ENCODE measurements at places on chromosomes 2 and 18.
A peak's percentile ranks its signal among the peaks of the same experiment; 100 is the strongest.

DNA sequence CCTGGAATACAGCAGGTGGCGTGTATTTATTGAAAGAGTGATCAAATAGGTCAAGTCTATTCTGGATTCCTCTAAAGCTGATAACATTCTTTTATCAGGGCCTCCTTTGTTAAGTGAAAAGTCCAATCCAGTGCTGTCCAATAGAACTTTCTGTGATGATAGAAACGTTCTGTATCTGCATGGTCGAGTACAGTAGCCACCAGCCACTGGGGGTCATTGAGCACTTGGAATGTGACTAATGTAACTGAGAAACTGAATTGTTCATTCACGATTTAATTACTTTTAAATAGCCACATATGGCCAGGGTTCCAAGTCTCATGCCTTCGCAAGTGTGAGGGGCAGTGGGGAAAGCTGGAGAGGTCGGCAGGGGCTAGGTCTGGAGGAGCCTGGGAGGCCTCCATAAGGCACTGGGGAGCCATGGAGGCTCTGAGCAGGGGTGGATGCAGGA is 20.5 kb downstream of the SH2D6 start:
- no peak overlapping the region for H3K4me3 ChIP-seq
- DNase-seq = no peak
- H3K27me3 ChIP-seq = no peaks in the 10 kb centered on the region
- H3K36me3 ChIP-seq = no peaks in the 10 kb centered on the region
- peaks cover 30% of the 10 kb centered on the region for H3K4me1 ChIP-seq

DNA sequence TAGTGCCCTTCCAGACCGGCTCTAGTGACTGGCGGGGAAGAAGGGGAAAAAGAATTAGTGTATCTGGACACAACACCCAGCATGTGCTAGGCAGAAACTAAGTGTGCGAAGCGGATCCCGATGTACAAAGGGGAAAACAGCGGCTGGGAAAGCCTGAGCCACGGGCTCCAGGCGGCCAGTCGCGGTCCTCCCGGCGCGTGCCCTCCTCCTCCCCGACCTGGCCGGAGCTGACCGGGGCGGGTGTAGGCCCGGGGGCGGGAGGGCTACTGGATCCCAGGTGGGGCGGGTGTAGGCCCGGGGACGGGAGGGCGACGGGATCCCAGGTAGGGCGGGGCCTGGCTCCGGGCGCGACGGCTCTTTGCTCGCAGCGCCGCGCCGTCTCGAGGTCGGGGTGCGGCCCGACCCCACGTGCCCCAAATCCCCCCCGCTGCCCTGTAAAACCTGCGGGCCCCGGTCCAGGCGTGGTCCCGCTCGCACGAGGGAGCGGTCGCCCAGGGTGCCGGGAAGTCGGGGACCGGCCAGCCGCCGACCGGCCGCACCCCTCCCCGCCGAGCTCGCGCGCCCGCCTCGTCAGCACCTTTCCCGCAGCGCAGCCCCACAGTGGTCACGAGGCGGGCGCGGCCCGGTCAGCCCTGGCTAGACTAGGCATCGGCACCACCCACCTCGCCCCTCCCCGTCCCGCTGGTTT is 48.8 kb downstream of the C2orf42 start:
- peak overlapping the region; percentile 52 for H3K4me3 ChIP-seq
- no peaks in the 10 kb centered on the region for H3K36me3 ChIP-seq
- DNase-seq = no peak
- H3K4me1 ChIP-seq = peaks cover 63% of the 10 kb centered on the region

DNA sequence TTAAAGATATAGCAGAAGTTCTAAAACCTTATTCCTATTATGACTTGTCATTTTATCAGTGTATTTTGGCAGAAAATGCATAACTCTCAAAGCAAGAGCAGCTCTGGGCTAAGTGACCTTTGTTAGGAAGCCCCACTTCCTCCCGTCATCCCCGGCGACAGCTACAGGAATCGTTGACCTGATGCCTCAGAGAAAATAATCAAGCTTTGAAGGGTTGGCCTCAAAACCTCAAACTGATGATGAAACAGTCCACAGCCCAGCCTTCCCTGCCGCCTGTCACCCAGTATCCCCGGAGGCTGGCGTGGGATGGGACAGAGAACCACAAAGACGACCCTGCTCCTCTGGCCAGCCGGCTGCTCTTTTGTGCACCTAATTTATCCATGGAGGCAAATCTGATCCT is 65.3 kb downstream of the KCNF1 start:
- no peak for DNase-seq
- H3K27me3 ChIP-seq = no peaks in the 10 kb centered on the region
- no peaks in the 10 kb centered on the region for H3K4me1 ChIP-seq
- no peak overlapping the region for H3K27ac ChIP-seq
- no peaks in the 10 kb centered on the region for H3K36me3 ChIP-seq
- no peak overlapping the region for H3K4me3 ChIP-seq

- H3K27me3 ChIP-seq = no peaks in the 10 kb centered on the region
- H3K4me1 ChIP-seq = no peaks in the 10 kb centered on the region
- H3K27ac ChIP-seq = no peak overlapping the region
- H3K4me3 ChIP-seq = no peak overlapping the region
- DNase-seq = no peak
- H3K36me3 ChIP-seq = no peaks in the 10 kb centered on the region
Observed at GRCh38 chr2:40746191-40746590, 294.3 kb upstream of the SLC8A1 start.

- H3K36me3 ChIP-seq = peaks cover 26% of the 10 kb centered on the region
- H3K4me1 ChIP-seq = no peaks in the 10 kb centered on the region
- no peaks in the 10 kb centered on the region for H3K27me3 ChIP-seq
Observed at GRCh38 chr2:239053801-239054503, 206.1 kb downstream of the TWIST2 start.

GRCh38 chr18:2617401-2617998 is 38.0 kb upstream of the SMCHD1 start:
- H3K27me3 ChIP-seq = no peaks in the 10 kb centered on the region
- no peaks in the 10 kb centered on the region for H3K36me3 ChIP-seq
- DNase-seq = no peak
- H3K4me1 ChIP-seq = no peaks in the 10 kb centered on the region
- no peak overlapping the region for H3K27ac ChIP-seq

DNA sequence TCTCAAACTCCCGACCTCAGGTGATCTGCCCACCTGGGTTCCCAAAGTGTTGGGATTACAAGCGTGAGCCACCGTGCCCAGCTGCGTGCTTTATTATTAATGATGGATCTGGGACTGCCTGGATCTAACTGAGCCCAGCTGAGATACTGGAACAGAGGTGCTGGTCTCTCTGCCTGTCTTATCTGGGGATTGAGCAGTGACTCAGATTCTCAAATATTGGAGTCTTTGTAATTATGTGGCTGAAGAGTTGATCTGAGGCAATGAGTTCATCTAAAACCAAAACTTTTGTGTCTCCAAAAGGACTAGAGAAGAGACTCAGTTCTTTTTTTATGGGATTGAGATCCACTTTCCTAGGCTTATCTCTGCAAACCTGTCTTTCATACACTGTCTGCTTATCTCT is 16.3 kb downstream of the PLEKHB2 start:
- H3K27ac ChIP-seq = no peak overlapping the region
- no peak overlapping the region for H3K4me3 ChIP-seq
- peaks cover 6% of the 10 kb centered on the region for H3K4me1 ChIP-seq
- peaks cover 24% of the 10 kb centered on the region for H3K36me3 ChIP-seq
- no peaks in the 10 kb centered on the region for H3K27me3 ChIP-seq

GRCh38 chr2:73259704-73260337 is 24.5 kb downstream of the FBXO41 start:
- H3K4me1 ChIP-seq = peaks cover 8% of the 10 kb centered on the region
- H3K27me3 ChIP-seq = no peaks in the 10 kb centered on the region
- H3K36me3 ChIP-seq = no peaks in the 10 kb centered on the region
- DNase-seq = no peak
- no peak overlapping the region for H3K4me3 ChIP-seq

GRCh38 chr2:64013053-64013452 is 6.2 kb downstream of the VPS54 start:
- no peak overlapping the region for H3K4me3 ChIP-seq
- H3K36me3 ChIP-seq = no peaks in the 10 kb centered on the region
- H3K27ac ChIP-seq = no peak overlapping the region

GRCh38 chr2:29567906-29568520 is 353.4 kb downstream of the ALK start:
- no peak overlapping the region for H3K4me3 ChIP-seq
- no peak for DNase-seq
- no peaks in the 10 kb centered on the region for H3K27me3 ChIP-seq

- H3K4me1 ChIP-seq = no peaks in the 10 kb centered on the region
- no peak overlapping the region for H3K27ac ChIP-seq
- no peak overlapping the region for H3K4me3 ChIP-seq
Observed at GRCh38 chr2:189952536-189953109, 109.9 kb downstream of the MSTN start.

GRCh38 chr18:31424383-31424988 is 23.1 kb upstream of the DSG3 start:
- no peak overlapping the region for H3K4me3 ChIP-seq
- H3K36me3 ChIP-seq = no peaks in the 10 kb centered on the region
- no peaks in the 10 kb centered on the region for H3K27me3 ChIP-seq
- no peak overlapping the region for H3K27ac ChIP-seq
- DNase-seq = no peak

- DNase-seq = no peak
- no peak overlapping the region for H3K4me3 ChIP-seq
- no peaks in the 10 kb centered on the region for H3K4me1 ChIP-seq
- no peak overlapping the region for H3K27ac ChIP-seq
- no peaks in the 10 kb centered on the region for H3K36me3 ChIP-seq
Observed at GRCh38 chr2:215594766-215595165, 158.9 kb upstream of the FN1 start.

GRCh38 chr2:23696752-23697045 is 230.2 kb downstream of the ATAD2B start:
- no peaks in the 10 kb centered on the region for H3K4me1 ChIP-seq
- H3K27ac ChIP-seq = no peak overlapping the region
- no peaks in the 10 kb centered on the region for H3K27me3 ChIP-seq
- H3K4me3 ChIP-seq = no peak overlapping the region
- no peaks in the 10 kb centered on the region for H3K36me3 ChIP-seq

DNA sequence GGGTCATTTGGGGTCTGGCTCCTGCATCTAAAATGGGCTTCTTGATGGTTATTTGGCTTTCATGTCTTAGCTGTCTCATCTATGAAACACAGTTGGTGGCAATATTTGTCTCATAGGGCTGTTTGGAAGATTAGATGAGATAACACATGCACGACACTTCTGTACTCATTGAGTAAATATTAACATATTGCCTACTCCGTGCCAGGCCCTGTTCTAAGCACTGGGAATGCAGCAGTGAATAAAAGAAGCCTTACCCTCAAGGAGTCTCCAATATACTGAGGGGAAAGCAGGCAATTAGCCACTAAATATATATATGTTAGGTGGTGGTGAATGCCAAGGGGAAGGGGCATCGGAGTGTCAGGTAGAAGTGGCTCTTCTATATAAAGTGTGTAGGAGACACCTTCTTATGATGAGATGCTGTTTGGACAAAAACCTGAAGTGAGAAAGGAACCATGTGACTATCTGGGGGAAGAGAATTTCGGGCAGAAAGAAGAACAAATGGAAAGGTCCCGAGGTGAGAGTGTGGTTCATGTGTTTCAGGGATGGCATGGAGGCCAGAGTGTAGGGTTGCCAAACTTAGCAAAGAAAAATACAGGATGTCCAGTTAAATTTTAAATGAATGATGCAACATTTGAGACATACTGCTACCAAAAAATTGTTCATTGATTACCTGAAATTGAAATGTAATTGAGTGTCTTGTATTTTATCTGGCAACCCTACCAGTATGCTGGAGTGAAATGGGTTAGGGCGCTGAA is 11.8 kb downstream of the SLC3A1 start:
- no peaks in the 10 kb centered on the region for H3K4me1 ChIP-seq
- H3K27me3 ChIP-seq = no peaks in the 10 kb centered on the region
- H3K4me3 ChIP-seq = no peak overlapping the region
- no peaks in the 10 kb centered on the region for H3K36me3 ChIP-seq

DNA sequence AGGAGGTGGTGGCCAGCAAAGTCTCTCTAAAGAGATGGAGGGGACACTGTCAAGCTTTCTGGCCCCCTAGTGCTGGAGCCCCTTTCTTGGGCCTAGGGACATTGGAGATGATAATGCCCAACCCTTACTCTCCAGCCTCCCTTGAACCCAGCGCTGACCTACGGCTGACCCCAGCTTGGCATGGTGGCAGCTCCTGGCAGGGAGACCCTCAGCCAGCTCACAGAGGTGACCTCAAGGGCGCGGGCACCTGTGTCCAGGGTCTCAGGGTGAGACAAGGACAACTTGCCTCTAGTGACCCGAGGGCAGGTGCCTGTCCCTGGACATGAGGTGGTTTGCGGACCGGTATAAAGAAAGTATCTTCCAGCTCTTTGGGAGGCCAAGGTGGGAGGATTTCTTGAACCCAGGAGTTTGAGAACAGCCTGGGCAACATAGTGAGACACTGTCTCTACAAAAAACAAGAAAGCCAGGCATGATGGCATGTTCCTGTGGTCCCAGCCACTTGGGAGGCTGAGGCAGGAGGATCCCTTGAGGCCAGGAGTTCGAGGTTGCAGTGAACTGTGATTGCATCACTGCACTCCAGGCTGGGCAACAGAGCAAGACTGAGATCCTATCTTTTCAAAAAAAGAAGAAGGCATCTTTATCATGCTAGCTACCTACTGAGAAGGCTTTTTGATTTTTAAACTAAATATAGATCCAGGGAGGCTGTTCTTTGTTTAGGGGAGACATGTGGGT is 3.3 kb upstream of the PER2 start:
- no peaks in the 10 kb centered on the region for H3K36me3 ChIP-seq
- no peak overlapping the region for H3K4me3 ChIP-seq
- no peak for DNase-seq
- H3K4me1 ChIP-seq = peaks cover 24% of the 10 kb centered on the region
- no peak overlapping the region for H3K27ac ChIP-seq
- no peaks in the 10 kb centered on the region for H3K27me3 ChIP-seq

GRCh38 chr2:190313880-190314279 is 5.7 kb downstream of the HIBCH start:
- no peak overlapping the region for H3K27ac ChIP-seq
- H3K4me1 ChIP-seq = peaks cover 7% of the 10 kb centered on the region
- no peak for DNase-seq

- H3K4me1 ChIP-seq = peaks cover 52% of the 10 kb centered on the region
- peaks cover 14% of the 10 kb centered on the region for H3K36me3 ChIP-seq
- DNase-seq = no peak
Observed at GRCh38 chr2:42249887-42250286, 80.7 kb downstream of the EML4 start.

- no peaks in the 10 kb centered on the region for H3K4me1 ChIP-seq
- no peak overlapping the region for H3K27ac ChIP-seq
- DNase-seq = peak; percentile 41
- H3K36me3 ChIP-seq = no peaks in the 10 kb centered on the region
- H3K4me3 ChIP-seq = no peak overlapping the region
Observed at GRCh38 chr2:224442071-224442967, 40.4 kb upstream of the FAM124B start.

- H3K36me3 ChIP-seq = no peaks in the 10 kb centered on the region
- H3K27me3 ChIP-seq = no peaks in the 10 kb centered on the region
- no peak overlapping the region for H3K4me3 ChIP-seq
- no peaks in the 10 kb centered on the region for H3K4me1 ChIP-seq
- no peak for DNase-seq
- H3K27ac ChIP-seq = no peak overlapping the region
Observed at GRCh38 chr2:77001895-77002294, 520.3 kb downstream of the LRRTM4 start.

Data from CD4-positive, alpha-beta memory T cell (primary cell).